CD4-positive, alpha-beta T cell treated with Interferon alpha-2 for 1 hour (primary cell): ENCODE measurements at places on chromosomes 3 and 15.

DNA sequence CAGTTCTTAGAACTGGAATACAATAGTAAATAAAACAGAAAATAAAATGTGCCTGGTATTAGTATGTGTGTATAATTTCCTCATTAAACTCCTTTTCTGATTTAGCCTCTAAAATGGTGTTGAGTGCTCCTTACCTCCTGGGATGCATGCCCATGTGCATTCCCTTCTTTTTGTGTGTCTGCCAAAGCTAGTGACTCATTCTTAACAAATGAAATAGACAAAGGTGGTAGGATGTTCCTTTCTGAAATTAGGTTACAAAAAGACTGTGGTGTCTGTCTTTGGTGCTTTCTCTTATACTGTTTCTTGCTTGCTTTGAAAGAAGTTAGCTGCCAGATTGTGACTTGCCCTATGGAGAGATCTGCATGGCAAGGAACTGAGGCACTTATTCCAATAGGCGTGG is 623.7 kb downstream of the GRM7 start:
- no peak for DNase-seq

DNA sequence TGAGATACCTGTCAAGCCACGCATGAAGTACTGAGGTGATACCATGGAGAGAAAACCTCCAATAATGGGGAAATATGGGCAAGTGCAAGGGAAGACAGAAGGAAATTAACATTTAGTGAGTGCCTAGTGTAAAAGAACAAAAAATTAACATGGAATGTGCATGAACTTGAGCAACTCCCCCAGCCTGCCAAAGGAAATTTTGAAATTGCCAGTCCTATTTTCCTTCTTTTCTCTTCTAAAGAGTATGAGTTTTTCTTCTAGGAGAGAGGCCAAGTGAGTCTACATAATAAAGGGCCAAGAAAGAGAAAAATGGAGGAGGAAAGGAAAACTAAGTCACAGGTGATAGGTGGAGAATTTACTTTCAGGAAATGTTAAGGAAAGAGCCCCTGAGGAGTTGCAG is 602.4 kb upstream of the MDFIC2 start:
- no peak for DNase-seq

DNA sequence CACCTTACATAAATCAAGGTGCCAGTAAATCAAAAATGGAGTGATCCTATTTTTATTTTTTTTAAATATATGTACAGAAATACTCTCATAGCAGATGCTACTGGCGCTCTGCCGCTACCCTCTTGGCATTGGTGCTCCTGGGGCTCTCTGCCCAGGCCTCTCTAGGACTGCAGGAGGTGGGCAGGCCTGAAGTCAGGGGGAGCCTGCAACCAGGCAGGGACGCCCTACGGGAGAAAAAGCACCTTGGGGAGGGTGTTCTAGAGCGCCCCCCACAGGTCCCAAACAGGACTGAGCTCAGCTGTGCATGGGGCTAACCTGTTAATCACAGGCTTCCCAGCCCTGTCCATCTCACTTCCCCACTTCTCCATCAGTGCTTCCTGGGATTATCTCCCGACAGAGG is 192.5 kb downstream of the SHQ1 start:
- no peak for DNase-seq

DNA sequence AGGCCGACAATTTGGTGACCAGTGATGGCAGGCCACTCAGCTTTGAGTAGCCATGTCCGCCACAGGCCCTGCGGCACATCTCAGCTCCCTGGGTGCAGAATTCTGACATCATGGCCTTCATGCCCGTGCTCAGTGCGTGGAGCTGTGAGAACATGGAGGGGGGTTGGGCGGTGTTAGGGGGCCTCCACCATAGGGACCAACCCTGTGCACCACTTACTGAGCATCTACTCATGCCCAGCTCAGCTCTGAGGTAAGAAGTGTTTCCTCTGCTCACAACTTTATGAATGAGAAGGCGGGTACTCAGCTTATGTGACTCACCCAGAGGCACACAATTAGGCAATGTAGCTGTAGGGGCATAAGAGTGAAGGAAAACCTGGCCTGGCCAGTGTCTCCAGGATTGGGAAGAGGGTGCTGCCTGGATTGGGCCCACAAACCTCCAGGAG is 10.5 kb downstream of the ACOX2 start:
- DNase-seq, result no peak

GRCh38 chr15:71925145-71925544 is 114.8 kb downstream of the NR2E3 start:
- no peak for DNase-seq

DNA sequence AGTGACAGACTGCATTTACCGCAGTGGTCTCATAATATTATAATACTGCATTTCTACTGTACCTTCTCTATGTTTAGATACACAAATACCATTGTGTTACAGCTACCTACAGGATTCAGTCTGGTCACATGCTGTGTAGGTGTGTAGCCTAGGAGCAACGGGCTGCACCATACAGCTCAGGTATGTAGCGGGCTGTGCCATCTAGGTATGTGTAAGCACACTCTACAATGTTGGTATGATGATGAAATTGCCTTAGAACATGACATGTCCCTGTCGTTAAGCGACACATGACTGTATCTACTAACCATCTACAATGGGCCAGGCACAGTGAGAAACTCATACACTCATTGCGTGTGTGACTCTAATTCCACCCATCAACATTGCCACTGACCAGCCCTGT is 85.5 kb upstream of the SEC13 start:
- no peak for DNase-seq

DNA sequence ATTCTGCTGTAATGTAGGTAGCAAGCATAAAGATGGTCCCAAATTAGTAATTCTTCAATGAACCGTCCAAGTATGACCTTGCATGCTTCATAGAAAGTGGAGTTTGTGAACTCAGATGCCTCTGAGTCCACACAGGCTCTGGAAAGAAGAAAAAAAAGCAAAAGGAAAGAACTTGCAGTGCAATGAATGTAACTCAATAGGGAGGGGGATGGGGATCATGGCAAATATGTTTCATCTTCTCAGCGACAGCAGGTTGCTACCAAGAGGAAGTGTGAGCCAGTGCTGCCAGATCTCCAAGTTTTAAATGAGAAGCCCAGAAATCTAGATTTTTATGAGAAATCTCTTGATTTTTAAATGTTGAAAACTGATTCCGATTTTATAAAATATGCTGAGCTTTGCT is 50.3 kb downstream of the IL20RB start:
- DNase-seq, result no peak

DNA sequence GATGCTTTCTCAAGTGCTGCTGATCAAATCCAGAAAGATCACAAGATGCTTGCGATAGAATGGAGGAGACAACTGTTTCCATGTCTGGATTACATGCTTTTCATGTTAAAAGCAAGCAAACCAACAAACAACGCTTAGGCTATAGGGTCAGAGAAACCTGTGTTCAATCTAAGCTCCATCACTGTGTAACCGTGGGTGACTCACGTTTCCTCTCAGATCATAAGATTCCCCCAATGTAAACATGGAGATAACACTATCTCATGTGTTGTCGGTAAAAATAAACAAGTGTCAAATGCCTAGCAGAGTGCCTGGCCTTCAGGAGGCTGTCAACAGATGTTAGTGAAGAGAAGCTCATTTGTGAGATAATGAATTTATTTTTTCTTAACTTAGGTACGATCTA is 907.8 kb downstream of the NTRK3 start:
- DNase-seq, result no peak

DNA sequence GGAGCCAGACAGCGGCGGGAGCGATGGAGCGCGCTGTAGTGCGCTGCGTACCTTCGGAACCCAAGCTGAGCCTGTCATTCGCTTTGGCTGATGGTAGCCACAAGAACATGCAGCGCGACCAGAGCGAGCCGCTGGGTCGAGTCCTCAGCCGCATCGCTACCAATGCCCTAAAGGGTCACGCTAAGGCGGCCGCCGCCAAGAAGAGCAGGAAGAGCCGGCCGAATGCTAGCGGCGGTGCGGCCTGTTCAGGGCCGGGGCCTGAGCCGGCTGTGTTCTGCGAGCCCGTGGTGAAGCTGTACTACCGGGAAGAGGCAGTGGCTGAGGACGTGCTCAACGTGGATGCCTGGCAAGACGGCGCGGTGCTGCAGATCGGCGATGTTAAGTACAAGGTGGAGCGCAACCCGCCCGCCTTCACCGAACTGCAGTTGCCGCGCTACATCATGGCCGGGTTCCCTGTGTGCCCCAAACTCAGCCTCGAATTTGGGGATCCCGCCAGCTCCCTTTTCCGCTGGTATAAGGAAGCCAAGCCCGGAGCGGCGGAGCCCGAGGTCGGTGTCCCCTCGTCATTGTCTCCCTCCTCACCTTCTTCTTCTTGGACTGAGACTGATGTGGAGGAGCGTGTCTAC is 498 bp downstream of the PDE12 start:
- peak; percentile 48 for DNase-seq

GRCh38 chr15:70264014-70264582 is 166.4 kb upstream of the TLE3 start:
- DNase-seq, result no peak

- no peak for DNase-seq
Measured at GRCh38 chr3:14518893-14519292, 21.2 kb downstream of the GRIP2 start.

DNA sequence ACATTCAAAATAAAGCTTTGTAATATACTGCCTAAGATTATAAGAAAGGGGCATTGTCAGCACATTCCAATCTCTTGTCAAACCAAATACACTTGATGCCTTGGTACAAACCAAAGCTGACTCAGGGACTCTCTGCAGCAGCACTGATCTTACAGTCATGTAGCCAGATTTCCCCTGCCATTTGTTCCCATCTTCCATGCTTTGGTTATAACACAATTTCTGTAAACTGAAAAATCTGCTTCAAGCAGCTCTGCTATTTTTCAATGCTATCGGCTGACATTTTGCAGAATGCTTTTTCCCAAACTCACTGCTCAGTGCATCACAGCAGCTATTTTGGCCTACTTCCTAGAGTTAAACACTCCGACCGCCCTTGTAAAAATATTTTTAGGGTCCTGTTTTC is 18.2 kb downstream of the PLOD2 start:
- DNase-seq, result no peak

- DNase-seq, result no peak
Measured at GRCh38 chr3:29354894-29355293, 74.0 kb downstream of the RBMS3 start.

DNA sequence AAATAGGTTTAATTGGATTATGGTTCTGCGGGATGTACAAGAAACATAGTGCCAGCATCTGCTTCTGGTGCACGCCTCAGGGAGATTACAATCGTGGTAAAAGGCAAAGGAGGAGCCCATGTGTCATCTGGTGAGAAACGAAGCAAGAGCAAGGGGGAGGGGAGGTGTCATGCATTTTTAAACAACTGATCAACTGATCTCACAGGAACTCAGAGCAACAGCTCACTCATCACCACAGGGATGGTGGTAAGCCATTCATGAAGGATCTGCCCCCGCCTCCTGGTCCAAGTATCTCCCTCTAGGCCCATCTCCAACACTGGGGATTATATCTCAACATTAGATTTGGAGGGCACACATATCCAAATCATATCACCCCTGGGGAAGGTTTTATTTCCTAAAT is 42.1 kb upstream of the FGF7 start:
- DNase-seq, result no peak

DNA sequence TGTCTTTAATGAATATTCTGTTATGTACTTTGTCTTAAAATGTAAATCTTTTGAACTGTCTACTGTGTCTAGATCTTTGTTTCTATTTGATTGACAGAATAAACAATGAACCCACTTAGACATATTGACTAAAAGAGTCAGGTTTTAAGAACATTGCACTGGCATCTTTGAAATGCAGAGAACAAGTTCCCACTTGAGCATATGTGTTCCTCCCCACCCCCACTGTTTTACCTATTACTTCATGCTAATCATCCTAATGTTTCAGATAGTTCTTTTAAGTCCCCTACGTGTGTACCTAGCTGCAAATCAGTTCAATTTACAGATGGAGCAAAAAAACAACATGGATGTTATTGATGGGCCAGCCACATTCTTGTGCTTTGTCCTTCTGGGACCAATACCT is 11.7 kb upstream of the TCF12 start:
- no peak for DNase-seq

GRCh38 chr15:51193526-51193925 is 98.8 kb upstream of the TNFAIP8L3 start:
- no peak for DNase-seq

DNA sequence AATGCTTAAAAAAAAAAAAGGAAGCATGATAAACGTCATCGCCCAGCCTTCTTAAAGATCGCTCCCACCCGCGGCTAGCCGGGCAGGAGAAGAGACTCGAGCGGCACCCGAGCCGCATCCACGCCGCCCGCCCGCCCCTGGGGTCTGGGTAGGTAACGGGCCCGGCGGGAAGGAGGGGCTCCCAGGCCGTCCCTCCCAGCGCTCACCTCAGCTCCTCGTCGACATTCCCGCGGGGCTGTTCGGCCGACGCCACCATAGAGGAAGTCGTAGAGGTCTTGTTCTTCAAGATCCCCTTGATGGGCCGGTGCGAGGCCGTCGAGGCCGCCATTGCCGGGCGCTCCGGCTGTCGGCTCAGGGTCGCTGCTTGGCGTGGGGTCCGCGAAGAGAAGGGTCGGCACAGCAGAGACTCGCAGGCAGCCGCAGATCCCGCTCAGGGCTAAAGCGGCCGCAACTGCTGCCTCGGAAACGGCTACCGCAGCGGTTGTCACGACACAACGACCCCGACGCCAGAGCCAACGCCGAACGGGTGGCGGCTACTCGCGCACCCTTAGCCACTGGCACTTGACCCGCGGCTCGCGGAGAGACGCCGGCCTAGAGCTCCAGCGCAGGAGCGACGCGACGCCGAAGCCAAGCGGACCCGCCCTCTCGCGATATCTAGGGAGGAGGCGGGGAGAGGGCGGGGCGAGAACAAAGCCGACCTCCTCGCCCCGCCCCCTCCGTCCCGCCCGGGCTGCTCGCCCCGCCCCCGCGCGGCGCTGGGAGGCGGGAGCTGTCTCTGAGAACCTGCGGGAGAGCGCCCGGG is at the start of gene PPP1R2:
TSS of gene PPP1R2 (minus strand) at position 628 of the 802 bp plus-strand sequence. CDS start at position 328, 300 bp downstream.
- DNase-seq, result peak; percentile 88

- no peak for DNase-seq
Measured at GRCh38 chr15:73387507-73388255, 18.9 kb upstream of the HCN4 start.

GRCh38 chr15:78450285-78450858 is 12.4 kb downstream of the IREB2 start:
- no peak for DNase-seq

DNA sequence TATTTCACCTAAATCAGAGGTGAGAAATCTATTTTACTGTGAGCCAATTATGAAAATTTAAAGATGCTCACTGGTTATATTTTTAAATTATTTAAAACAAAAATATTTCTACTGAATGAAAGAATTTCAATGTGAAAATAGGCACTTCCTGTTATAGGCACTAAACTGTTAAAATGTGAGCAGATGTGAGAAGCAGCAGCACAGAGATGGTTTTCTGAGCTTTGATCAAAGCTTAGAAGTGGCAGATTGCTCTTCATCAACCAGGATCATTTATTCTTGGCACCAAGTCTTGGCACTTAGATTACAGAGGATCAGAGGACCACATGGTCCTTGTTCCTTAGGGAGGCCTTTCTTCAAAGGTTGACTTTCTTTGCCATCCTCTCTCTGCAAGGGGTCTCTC is 18.0 kb upstream of the TSC22D2 start:
- no peak for DNase-seq
